ENCODE measurements at places on chromosomes 4 and X. TPM values are rescaled to one million over a fixed set of nuclear protein-coding genes. Genes with fewer than 3 reads are reported as not detected.
A peak's percentile ranks its signal among the peaks of the same experiment; 100 is the strongest.

DNA sequence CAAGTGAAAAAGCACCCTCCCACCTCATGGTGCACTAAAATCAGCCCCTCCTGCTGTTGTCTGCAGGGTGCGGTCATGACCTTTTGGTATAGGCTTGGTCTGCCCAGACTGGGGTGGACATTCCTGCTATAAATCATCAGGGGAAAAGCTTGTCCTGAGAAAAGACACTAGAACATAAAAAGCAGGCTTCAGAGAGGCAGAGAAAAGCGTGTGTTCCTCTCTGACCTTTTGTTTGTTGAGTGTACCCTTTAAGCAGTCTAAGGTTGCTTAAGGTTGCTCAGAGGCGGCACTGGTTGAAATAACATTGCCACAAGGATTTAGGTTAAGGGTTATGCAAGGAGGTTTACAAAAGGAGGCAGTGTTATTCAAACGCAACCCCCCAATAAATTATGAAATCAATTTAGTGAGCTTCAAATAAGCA lies 43.5 kb downstream of the CCDC158 start:
- H3K4me3 ChIP-seq = no peak overlapping the region
- H3K27me3 ChIP-seq = no peaks in the 10 kb centered on the region
- no peak for DNase-seq

- no peak for DNase-seq
- H3K4me3 ChIP-seq = no peak overlapping the region
- no peaks in the 10 kb centered on the region for H3K27me3 ChIP-seq
- H3K4me1 ChIP-seq = no peaks in the 10 kb centered on the region
Observed at GRCh38 chr4:14018191-14018853, 390.8 kb upstream of the BOD1L1 start.

DNA sequence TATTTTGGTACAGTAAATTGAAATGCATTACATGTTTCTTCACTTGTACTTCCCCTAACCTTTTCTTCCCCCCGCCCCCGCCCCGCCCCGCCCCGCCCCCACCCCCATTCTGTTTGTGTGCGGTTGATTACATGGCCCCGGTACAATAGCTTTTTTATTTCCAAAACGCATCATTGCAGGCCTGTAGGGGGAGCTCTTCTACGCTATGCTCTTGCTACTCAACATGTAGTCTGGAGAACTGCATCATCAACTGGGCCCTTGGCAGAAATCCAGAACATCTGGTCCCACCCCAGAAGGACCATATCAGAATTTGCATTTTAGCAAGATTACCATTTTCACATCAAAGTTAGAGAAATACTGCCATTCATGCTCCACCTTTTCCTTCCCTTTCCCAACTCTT lies 333.3 kb upstream of the DDX53 start:
- H3K4me3 ChIP-seq = no peak overlapping the region
- no peaks in the 10 kb centered on the region for H3K36me3 ChIP-seq
- H3K27ac ChIP-seq = no peak overlapping the region
- peak; percentile 83 for DNase-seq

GRCh38 chr4:40395166-40395900 lies 60.2 kb downstream of the CHRNA9 start:
- no peak for DNase-seq
- H3K4me1 ChIP-seq = no peaks in the 10 kb centered on the region
- no peak overlapping the region for H3K27ac ChIP-seq
- no peak overlapping the region for H3K4me3 ChIP-seq
- H3K27me3 ChIP-seq = no peaks in the 10 kb centered on the region

DNA sequence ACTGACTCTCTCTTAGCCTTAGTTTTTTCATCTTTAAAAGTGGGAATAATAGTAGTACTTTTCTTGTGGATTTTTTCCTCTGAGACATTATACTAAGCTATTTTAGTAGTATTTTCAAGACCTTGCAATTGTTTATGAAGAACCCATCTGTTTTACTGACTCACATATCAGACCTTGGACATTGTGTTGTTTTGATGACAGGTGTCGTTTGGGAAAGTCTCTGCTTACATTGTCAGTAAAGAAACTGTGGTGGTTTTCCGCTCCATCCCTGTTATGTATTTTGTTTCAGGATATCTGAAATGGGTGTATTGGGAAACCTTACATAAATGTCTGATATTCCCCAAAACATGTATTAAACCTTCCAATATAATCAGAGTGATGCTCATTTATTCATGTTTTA lies 92.2 kb downstream of the STIM2 start:
- DNase-seq = no peak
- no peak overlapping the region for H3K4me3 ChIP-seq
- H3K36me3 ChIP-seq = no peaks in the 10 kb centered on the region
- H3K27me3 ChIP-seq = peaks cover 41% of the 10 kb centered on the region
- no peak overlapping the region for H3K27ac ChIP-seq

DNA sequence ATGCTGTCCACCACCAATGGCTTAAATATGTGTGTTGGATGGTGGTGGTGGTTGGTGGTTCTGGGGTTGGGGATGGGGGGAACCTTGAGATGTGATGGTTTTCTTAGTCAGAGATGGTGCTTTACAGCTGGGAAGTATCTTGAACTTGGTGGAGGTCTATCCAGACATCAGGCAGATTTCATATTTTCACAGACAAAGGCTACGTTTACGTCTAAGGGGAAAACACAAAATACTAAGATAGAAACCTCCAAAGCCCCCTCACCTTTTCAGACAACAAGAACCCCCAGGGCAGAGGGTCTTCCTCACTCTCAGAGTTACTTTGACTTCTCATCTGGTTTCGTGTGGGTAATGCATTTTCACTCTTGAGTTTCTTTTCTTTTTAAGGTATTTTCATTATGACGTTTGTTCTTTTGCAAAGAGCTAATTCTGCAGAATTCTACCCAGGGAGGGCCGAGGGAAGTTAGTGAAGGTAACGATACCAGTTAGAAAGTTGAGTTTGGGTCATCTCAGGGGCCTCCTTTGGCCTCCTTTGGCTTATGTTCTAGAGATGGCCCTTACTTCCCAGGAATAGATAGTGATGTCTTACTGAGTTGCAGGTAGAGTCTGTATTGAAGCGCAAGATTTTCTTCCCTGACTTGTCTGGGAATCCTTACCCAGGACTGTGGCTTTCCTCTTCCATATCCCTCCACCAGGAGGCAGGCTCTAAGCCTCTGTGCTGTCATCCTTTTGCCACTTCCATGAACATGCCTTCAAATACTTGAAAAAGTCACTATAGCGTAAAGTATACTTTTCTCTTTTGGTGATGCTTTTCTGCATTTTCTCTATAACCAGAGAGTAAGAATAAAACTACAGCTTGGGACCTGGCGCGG lies 31.9 kb downstream of the RHOH start:
- H3K27me3 ChIP-seq = no peaks in the 10 kb centered on the region
- no peak overlapping the region for H3K4me3 ChIP-seq
- no peaks in the 10 kb centered on the region for H3K36me3 ChIP-seq
- H3K4me1 ChIP-seq = no peaks in the 10 kb centered on the region
- peak; percentile 82 for DNase-seq
- H3K27ac ChIP-seq = no peak overlapping the region

DNA sequence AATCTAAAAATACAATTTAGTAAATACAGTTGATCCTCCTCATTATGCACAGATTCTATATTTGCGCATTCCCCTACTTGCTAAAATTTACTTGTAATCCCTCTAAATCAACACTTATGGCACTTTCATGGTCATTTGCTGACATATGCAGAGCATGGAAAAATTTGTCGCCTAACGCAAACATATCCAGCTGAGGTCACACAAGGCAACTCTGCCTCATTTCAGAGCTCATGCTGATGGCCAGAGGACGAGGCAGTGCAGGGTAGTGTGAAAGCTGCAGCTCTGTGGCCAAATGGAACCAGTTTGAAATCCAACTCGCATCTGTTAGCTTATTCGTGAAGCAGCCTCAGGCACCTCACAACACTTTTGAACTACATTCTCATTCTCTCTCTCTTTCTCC lies 39.7 kb upstream of the KLHL2 start:
- no peaks in the 10 kb centered on the region for H3K27me3 ChIP-seq
- no peaks in the 10 kb centered on the region for H3K4me1 ChIP-seq
- no peak overlapping the region for H3K27ac ChIP-seq
- no peak for DNase-seq
- H3K4me3 ChIP-seq = no peak overlapping the region

GRCh38 chr4:66032571-66032970 lies 362.3 kb upstream of the EPHA5 start:
- H3K27ac ChIP-seq = no peak overlapping the region
- no peaks in the 10 kb centered on the region for H3K27me3 ChIP-seq
- no peaks in the 10 kb centered on the region for H3K36me3 ChIP-seq
- no peak for DNase-seq

RNF175 gene
- total RNA-seq = 1.7 TPM

SPANXB1 gene
- total RNA-seq = not detected

OFD1 gene
- 29.0 TPM for total RNA-seq

G6PD gene
- 59.5 TPM for total RNA-seq

Measured in endodermal cell (in vitro differentiated cells).